ENCODE measurements at places on chromosomes 1 and 21.

DNA sequence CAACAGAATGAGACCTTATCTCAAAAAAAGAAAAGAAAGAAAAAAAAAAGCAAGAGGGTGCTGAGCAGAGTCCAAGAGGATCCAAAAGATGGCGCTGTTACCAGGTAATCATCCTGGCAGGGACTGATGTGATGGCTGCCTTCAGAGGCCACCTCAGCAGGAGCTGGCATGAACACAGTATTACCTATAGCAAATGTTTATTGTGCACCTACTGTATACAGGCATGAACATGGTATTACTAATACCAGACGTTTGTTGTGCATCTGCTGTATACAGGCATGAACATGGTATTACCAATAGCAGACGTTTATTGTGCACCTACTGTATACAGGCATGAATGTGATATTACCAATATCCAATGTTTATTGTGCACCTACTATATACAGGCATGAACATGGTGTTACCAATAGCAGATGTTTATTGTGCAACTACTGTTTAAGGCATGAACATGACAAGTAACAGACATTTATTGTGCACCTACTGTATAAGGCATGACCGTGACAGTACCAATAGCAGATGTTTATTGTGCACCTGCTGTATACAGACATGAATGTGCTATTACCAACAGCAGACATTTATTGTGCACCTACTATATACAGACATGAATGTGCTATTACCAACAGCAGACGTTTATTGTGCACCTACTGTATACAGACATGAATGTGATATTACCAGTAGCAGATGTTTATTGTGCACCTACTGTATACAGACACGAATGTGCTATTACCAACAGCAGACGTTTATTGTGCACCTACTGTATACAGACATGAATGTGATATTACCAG, 115.1 kb upstream of the TMEM51 start:
- DNase-seq, result no peak

GRCh38 chr1:205976708-205977401, 26.3 kb downstream of the RAB7B start:
- DNase-seq, result no peak

DNA sequence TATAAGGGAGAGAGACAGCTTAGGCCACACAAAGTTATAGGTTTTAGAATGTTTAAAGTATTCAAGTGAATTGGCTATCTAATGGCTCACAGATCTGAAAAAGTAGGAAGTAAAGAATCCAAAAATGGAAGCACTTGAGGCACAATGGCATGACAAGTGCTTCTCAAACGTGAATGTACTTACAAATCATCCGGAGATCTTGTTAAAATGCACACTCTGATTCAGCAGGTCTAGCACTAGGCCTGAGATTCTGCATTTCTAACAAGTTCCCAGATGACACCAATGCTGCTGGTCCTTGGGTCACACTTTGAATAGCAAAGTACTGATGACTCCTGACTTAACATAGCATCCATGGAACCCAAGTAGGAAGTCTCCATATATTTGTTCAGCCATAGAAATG, 20.9 kb upstream of the AGL start:
- no peak for DNase-seq

DNA sequence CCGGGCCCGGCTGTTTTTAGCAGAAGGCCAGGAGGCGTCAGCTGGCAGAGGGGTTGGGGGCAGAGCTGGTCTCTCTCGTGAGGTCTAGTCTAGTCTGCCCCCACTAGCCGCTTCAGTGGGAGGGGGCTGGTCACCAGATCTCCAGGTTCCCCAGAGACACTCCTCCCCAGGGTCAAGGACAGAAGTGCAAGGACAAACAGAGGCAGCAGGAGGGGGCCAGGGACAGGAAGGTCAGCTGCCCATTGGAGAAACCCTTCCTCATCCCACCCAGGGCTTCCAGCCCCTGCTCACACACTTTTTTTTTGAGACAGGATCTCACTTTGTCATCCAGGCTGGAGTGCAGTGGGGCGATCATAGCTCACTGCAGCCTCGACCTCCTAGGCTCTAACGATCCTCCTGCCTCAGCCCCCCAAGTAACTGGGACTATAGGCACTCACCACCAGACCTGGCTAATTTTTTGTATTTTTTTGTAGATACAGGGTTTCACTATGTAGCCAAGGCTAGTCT, 10.0 kb downstream of the FAM229A start:
- no peak for DNase-seq

DNA sequence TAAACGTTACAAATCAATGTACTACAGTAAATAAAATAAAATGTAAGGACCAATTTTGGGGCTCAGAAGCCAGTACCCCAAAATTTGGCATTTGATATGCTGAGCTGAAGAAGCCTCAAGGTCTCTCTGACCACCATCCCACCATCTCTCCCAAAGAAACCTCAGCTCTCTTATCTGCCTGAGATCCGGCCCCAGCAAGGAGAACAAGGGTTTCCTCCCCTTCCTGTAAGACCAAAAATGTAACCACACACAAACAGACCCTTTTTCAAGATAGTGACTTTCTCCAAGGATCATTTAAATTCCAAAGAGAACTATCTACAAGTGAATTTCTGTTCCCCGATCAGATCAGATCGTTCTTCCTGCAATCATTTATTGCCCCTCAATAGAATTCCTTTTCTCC, 68.1 kb upstream of the SLC45A1 start:
- no peak for DNase-seq
